ENCODE measurements at places on chromosomes 2 and 18.

DNA sequence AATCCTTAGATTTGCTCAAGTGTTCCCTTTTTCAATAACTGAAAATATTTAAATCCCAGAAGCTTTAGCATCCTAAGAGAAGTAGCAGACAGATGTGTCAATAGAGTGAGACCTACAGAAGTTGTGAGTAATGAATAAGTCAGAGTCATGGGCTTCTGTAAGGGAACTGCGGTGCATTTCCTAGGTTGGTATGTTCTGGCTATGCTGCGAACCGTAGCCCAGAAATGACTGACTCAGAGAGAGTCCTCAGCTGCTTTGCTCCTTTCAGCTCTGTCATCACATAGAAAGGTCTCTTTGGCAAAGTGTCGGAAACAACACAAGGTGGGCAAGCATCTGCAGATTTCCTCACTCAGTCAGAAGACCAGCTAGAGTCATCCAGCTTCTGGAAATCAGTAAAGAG lies 297.1 kb downstream of the ARHGAP15 start:
- DNase-seq = no peak

- DNase-seq = no peak
These were observed 468.9 kb upstream of the HNRNPA3 start for GRCh38 chr2:176743671-176744070.

DNA sequence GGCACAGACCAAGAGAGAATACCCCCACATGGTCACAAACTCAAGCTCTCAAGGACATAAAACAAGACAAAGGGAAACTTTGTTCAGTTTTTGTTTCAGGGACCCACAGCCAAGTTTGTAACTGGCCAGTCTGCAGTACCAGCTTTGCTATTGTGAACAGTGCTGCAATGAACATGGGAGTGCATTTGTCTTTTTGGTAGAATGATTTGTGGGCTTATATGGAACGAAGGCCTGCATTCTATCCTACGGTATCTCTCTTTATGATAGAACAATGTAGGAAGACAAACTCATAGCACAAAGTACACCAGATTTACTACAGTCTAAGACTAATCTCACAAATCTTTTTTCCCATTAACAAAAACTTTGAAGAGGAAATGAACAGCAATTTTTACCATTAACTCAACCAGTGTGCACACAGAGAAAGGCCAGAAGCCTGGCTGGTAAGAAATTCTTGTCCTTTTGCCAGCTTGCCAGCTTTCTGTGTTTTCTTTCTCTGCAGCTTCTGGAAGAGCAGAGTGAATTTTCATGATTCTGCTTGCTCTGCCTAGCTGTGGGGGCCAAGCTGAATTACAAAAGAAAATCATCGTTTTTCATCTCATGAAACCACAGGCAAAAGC lies 37.1 kb upstream of the FEZ2 start:
- no peak for DNase-seq

DNA sequence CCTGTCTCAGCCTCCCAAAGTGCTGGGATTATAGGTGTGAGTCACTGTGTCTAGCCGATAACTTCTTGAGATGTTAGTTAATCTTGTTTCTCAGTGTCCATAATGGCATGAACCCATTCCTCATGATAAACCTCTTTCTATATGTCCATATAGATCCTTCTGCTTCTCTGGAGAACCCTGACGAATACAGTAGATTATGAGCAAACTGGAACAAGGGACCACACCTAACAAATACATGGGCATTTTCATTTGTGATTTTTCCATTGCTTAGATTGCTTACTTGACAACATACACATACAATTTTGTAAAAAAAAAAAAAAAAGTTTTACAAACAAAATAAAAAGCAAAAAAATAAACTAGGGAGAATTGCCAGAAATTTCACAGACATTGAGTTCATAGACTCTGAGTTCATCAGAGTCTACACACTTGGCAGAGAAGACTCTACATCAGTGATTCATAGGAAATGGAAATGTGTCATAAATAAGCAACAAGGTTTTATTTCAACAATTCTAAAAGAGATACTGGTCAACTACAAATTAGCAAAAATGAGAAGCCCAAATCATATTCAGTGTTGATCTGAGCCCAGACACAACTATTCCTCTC lies 96.7 kb downstream of the GALR1 start:
- DNase-seq = no peak

DNA sequence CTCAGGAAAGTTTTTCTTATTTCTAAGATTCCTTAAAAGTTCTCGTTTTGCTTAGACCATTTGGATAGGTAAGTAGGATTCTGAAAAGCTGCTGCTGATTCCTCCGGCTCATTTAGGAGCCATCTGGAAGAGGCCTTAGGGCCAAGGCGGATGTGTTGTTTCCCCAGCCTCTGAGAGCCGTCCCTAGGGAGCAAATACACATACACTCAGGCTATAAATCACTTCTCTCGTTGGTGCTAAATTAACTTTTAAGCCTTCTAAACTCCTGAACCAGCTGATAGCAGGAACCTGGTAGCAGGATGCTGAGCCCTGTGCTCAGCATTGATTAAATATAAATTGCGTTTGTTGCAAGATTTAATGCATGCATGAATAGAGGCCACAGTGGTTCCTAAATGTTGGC lies 109.8 kb downstream of the ADCYAP1 start:
- DNase-seq = peak; percentile 15

- peak; percentile 50 for DNase-seq
These were observed 492.4 kb upstream of the ACVR2A start for GRCh38 chr2:147352264-147353071.

GRCh38 chr2:113192459-113193100 lies 18.8 kb downstream of the PSD4 start:
- no peak for DNase-seq

- DNase-seq = no peak
These were observed 36.4 kb downstream of the ATP6V1C2 start for GRCh38 chr2:10757814-10758286.

DNA sequence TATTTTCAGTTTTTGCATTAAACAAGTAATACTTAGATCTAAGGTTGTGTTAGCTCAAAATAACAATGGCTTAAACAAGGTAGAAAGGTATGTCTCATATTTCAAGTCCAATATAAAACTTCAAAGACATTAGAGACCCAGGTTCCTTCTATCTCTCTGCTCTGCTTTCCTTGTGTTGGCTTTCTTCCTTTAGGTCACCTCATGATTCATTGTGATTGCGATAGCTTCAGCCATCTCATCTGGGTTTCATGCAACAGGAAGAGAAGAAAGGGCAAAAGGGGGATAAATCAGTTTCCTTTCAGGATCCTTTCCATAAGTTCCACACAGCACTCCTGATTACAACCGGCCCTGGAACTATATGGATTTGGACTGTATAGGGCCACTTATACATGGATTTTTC lies 16.0 kb upstream of the TBR1 start:
- no peak for DNase-seq

GRCh38 chr18:4358618-4359017 lies 96.5 kb downstream of the DLGAP1 start:
- DNase-seq = no peak

DNA sequence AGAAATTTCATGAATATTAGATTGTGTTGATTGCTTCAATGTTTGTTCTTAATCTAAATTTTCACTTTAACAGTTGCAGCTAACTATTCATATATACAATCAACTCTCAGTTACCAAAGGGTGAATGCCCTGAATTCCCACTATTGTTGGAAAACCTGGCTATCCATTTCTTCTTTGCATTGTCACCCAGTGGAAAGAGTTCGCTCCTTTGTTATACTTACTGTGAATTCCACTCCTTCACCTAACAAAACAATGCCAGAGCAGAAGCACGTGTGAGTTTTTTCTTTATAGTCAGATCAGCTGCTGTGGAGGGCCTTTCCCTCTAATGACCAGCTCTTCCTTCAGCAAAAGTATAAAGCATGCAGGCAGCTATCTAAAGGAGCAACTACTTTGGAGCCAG lies 409.2 kb upstream of the NRP2 start:
- no peak for DNase-seq

- DNase-seq = peak; percentile 60
These were observed 157.5 kb downstream of the MGAT5 start for GRCh38 chr2:134411279-134411827.

DNA sequence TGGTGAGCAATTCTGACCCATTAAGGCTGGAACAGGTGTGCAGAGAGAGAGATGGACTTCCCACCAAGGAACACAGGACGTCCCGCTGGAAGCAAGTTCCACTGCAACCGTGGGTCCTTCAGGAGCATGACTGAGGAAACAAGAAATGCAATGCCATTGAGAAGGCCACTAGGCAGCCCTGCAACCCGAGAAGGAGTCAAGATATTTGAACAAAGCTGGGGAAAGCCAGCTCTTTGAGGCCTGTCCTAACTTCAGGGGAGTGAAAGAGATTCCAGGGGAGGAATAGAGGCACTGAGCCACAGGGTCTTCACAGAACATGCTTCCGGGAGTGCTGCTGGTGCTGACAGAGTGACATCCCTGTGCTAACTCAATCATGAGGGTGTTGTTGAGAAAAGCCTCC lies 153.8 kb upstream of the ZNF236 start:
- no peak for DNase-seq

- DNase-seq = no peak
These were observed 14.4 kb upstream of the SALL3 start for GRCh38 chr18:78965260-78965659.
